ENCODE measurements at places on chromosomes 16 and 17.

GRCh38 chr17:29107933-29108822 lies 65.2 kb downstream of the PIPOX start:
- no peaks in the 10 kb centered on the region for H3K27me3 ChIP-seq
- H3K27ac ChIP-seq: no peak overlapping the region
- no peak for DNase-seq

- no peaks in the 10 kb centered on the region for H3K4me1 ChIP-seq
- DNase-seq: no peak
- H3K4me3 ChIP-seq: no peak overlapping the region
- H3K27me3 ChIP-seq: no peaks in the 10 kb centered on the region
These were observed 1238.8 kb downstream of the CDH11 start for GRCh38 chr16:63883091-63883490.

DNA sequence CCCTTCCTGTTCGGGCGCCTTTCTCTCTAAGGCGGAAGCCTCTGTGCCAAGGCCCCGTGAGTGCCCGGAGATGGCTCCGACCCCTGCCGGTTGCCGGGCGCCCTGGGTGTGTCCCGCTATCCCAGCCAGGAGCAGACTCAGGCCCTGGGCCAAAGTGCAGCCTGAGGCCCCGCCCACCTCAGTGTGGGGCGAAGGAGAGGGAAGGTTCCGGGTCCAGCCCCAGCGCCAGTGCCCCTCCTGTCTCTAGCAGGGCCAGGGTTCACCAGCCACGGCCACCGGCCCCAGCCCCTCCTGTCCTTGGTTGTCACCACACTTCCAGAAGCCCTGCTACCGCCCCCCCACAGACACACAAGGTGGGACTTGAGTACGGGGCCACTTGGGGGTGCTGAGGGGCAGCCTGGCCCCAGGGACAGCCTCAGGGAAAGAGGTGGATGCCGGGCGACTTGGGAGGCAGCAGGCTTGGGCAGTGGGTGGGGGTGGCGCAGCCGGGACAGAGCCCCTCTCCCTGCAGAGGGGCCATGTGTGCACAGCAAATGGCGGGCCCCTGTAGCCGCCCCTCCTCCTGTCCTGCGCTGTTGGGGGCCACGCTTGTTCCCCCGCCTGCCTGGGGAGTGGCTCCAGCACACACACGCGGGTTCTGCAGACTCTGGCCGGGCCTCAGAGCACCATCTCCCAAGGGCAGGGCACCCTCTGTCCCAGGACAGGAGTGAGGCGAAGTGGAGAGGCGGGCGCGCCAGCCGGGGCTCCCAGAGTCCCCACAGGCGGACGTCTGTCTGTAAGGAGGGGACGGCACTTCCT lies 6.0 kb downstream of the C1QTNF8 start:
- H3K36me3 ChIP-seq: no peaks in the 10 kb centered on the region
- no peak overlapping the region for H3K27ac ChIP-seq
- peaks cover 5% of the 10 kb centered on the region for H3K27me3 ChIP-seq
- no peak overlapping the region for H3K4me3 ChIP-seq
- no peak for DNase-seq

DNA sequence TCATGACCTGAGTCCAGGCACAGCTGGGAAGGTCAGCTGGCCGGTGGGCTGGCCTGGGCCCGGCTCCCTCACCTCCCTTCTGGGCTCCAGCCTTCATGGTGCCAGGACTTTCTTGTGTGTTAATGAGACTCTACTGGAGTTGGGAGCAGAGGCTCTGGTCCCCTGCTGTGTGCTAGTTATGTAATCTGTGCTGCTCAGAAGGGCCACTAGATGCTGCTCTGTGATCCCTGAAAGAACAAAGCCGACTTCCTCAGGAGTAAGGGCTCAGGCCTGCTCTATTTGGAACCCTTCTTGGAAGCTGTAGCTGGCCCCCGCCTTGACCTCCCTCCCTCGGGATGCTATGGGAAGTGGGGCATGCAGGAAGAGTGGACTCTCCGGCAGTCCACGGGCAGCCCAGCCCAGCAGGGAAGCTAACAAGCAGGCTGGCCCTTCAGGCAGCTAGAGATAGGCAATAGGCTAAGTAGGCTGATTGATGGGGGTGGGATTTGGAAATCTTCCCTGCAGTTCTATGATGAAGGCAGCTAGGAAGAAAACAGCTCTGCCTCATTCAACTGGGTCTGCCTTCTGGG lies 3.3 kb upstream of the CDK5R1 start:
- H3K27ac ChIP-seq: no peak overlapping the region
- H3K36me3 ChIP-seq: peaks cover 38% of the 10 kb centered on the region
- no peaks in the 10 kb centered on the region for H3K27me3 ChIP-seq
- H3K4me1 ChIP-seq: peaks cover 8% of the 10 kb centered on the region
- H3K4me3 ChIP-seq: no peak overlapping the region
- DNase-seq: no peak

GRCh38 chr16:10466861-10467260 lies 81.0 kb downstream of the ATF7IP2 start:
- H3K27me3 ChIP-seq: no peaks in the 10 kb centered on the region
- no peaks in the 10 kb centered on the region for H3K4me1 ChIP-seq
- H3K27ac ChIP-seq: no peak overlapping the region
- no peak overlapping the region for H3K4me3 ChIP-seq
- DNase-seq: no peak

DNA sequence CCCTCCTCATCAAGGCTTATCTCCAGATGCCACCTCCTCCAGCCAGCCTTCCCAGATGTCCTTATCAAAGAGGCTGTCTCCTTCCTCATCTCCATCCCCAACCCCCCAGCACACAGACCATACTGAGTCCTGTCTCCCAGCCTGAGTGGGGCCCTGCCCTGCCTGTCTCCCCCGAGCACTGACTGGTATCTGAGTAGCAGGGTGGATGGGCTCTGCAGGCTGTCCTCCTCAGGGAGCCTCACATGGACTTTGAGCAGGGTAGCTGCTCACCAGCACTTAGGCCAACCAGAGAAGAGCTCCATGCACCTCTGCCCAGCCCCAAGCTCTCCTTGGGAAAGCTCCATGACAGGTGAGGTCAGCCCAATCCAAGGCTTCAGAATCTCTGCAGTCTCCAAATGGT lies 20.0 kb upstream of the ITGA3 start:
- no peaks in the 10 kb centered on the region for H3K27me3 ChIP-seq
- H3K4me3 ChIP-seq: no peak overlapping the region
- no peaks in the 10 kb centered on the region for H3K4me1 ChIP-seq
- no peak overlapping the region for H3K27ac ChIP-seq
- DNase-seq: no peak
- H3K36me3 ChIP-seq: no peaks in the 10 kb centered on the region

DNA sequence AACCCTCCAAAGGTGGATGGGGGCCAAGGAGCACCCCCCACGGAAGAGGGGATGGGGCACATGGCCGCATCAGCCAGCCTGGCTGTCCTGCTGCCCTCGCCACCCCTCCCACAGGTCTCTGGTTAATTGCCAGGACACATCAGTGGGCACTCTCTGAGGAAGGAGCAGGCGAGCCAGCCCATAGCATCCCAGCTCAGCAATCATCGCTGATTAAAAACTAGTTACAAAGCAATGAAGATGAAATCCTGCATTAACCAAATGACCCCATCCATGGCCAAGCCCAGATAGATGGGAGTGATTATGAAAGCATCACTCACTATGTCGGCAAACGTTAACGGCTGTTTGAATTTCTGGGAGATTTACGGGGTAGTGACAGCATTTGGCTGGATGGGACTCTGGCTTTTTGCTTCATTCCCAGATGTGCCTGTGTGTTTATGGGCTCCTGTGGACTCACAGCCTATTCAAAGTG lies 45.3 kb downstream of the CCDC182 start:
- H3K4me1 ChIP-seq: no peaks in the 10 kb centered on the region
- no peak overlapping the region for H3K4me3 ChIP-seq
- H3K36me3 ChIP-seq: no peaks in the 10 kb centered on the region

GRCh38 chr17:73952480-73953205 lies 250.8 kb upstream of the RPL38 start:
- DNase-seq: no peak
- H3K36me3 ChIP-seq: no peaks in the 10 kb centered on the region
- no peak overlapping the region for H3K27ac ChIP-seq
- H3K4me1 ChIP-seq: peaks cover 12% of the 10 kb centered on the region
- peak overlapping the region; percentile 56 for H3K4me3 ChIP-seq
- peaks cover 3% of the 10 kb centered on the region for H3K27me3 ChIP-seq

- no peaks in the 10 kb centered on the region for H3K4me1 ChIP-seq
- no peak for DNase-seq
These were observed 1221.2 kb downstream of the CDH8 start for GRCh38 chr16:60815033-60815432.

DNA sequence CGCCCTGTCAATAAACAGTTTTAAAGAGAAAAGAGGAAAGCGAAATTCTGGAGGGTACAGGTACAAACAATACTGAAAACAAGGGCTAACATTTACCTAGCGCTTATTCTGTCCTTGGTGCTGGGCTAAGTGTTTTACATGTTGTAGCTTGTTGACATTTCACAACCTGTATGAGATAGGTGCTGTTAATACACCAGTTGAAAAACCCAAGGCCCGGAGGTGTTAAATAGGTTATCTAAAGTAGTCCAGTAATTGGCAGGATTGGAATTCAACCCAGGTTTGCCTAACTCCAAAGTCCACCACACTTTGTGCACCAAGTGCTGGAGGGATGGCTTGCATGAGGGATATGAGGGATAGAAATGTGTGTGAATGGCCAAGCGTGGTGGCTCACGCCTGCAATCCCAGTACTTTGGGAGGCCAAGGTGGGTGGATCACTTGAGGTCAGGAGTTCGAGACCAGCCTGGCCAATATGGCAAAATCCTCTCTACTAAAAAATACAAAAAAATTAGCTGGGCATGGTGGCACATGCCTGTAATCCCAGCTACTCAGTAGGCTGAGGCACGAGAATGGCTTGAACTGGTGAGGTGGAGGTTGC lies 2.9 kb downstream of the ATP6V0D1 start:
- H3K4me3 ChIP-seq: no peak overlapping the region
- H3K36me3 ChIP-seq: no peaks in the 10 kb centered on the region
- no peak overlapping the region for H3K27ac ChIP-seq
- H3K27me3 ChIP-seq: no peaks in the 10 kb centered on the region
- H3K4me1 ChIP-seq: peaks cover 17% of the 10 kb centered on the region
